Activated CD4-positive, alpha-beta T cell treated with anti-CD3 and anti-CD28 coated beads, Interleukin-10, Interleukin-2, amounts not matched to agents 100 ng/mL and 50 ng/mL, durations not matched to agents 16 hours and 8 hours (primary cell): ENCODE measurements at places on chromosomes 3 and 15.

- DNase-seq, result no peak
These were observed 75.8 kb downstream of the CBLB start for GRCh38 chr3:105793040-105793439.

- DNase-seq, result no peak
These were observed 41.5 kb downstream of the EFCAB12 start for GRCh38 chr3:129386984-129387383.

DNA sequence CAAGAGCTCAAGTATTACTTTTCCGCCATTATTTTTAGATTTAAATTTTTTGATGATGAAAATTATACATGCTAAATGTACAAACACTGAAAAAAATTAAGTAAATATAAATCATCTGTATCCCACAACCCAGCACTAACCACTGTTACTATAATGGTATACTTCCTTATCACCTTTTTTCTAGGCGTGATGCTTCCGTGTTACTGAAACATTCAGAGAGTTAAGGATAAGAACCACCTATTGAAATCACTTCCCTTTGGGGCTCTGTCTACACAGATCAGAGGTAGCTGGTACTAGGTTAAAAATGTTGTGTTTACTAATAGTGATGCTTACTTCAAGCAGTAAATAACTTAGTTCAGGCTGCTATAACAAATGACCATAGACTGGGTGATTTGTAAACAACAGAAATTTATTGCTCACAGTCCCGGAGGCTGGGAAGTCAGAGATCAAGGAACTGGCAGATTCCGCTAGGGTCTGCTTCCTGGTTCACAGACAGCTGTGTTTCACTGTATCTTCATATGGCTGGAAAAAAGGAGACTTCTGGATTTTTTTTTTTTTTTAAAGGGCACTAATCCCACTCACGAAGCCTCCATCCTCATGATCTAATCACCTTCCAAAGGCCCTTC, 6.4 kb downstream of the SNX4 start:
- no peak for DNase-seq

DNA sequence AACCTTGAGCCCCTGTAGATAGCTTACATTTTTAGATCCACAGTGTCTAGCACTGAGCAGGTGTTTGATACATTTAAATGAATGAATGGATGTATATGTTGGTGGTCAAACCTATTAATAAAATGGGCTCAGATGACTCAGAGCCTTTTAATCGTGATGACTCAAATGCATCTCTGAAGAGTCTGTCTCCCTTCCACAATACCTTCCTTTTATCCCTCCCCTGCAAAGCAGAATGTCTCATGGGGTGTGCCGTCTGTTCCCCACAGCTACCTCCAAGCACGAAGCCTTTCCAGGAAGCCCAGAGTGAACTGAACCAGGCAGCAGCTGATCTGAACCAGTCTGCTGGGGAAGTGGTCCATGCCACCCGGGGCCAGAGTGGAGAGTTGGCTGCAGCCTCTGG, 303.5 kb upstream of the TPM1 start:
- no peak for DNase-seq

DNA sequence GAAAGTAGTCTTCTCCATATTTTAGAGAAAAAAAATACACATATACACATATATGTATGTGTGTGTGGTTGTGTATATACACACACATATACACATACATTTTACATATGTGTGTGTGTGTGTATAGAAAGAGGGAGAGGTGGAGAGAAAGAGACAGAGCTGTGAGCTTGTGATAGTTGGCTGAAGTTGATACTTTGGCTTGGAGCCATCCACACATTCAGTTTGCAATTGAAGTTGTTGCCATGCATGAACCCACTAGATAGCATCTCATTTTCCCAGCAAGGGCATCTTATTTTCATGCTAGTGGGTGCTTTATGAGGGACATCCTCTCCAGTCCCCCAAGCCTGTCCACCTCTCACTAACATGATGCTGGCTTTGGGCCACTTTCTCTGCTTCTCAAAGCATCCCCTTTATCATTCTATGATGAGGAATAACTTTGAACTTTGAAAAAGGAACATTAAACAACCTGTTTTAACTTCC, 228.6 kb downstream of the ZNF621 start:
- no peak for DNase-seq

GRCh38 chr3:187750006-187750512, 4.8 kb upstream of the BCL6 start:
- no peak for DNase-seq

GRCh38 chr3:24526640-24527212, 32.1 kb upstream of the THRB start:
- no peak for DNase-seq

GRCh38 chr3:138124706-138125355, 7.4 kb downstream of the A4GNT start:
- no peak for DNase-seq
